ENCODE measurements at places on chromosomes 2 and 18.

DNA sequence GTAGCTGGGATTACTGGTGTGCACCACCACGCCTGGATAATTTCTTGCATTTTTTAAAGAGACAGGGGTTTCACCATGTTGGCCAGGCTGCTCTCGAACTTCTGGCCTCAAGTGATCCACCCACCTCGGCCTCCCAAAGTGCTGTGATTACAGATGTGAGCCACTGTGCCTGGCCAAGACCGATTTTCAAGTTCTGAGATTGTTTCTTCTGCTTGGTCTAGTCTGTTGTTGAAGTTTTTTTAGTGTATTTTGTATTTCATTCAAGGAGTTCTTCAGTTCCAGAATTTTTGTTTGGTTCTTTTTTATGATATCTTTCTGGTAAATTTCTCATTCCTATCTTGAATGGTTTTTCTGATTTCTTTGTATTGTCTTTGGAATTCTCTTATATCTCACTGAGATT is 96.4 kb downstream of the ANKRD12 start:
- DNase-seq, result no peak

DNA sequence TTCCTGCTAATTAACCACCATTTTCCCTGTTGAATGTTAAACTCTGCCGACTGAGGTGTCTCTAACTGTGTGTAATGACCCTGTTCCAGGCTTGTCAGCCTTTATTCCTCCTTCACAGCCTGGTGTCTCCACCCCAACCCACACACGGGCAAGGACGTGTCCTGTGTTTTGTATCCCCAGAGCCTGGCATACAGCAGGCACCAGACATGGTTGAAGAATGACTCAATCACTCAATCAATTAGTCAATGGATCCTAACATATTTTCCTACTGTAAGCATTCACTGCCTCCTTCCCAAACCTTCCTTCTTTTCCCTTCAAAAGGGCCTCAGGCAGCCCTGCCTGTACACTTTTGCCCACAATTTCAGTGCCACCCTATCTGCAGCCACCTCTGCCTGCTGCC is 2.7 kb upstream of the TNS1 start:
- no peak for DNase-seq

GRCh38 chr2:156399950-156400705 is 36.1 kb upstream of the GPD2 start:
- peak; percentile 47 for DNase-seq

DNA sequence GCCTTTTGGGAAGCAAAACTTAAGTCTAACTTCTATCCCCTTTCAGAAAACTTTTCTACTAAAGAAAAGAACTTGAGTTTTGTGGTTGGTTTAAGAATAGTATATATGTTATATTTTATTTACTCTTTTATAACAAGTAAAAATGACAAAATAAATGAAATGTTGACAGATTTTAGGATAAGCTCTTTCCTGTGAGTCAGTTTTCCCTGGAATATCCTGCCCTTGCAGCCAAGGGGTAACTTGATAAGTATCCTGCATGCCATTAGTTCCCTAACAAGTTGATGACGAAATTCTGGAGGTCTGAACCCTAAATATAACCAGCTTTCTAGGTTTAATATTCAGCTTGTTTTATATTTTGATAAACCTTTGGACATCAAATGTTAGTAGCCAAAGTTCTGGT is 7.3 kb upstream of the HTR2B start:
- no peak for DNase-seq

- no peak for DNase-seq
Measured at GRCh38 chr2:231418820-231419640, 23.5 kb downstream of the B3GNT7 start.

GRCh38 chr2:86426271-86426670 is 14.9 kb upstream of the KDM3A start:
- DNase-seq, result no peak

- DNase-seq, result no peak
Measured at GRCh38 chr2:147449323-147449991, 395.4 kb upstream of the ACVR2A start.
